ENCODE measurements at places on chromosomes 16 and 17.

DNA sequence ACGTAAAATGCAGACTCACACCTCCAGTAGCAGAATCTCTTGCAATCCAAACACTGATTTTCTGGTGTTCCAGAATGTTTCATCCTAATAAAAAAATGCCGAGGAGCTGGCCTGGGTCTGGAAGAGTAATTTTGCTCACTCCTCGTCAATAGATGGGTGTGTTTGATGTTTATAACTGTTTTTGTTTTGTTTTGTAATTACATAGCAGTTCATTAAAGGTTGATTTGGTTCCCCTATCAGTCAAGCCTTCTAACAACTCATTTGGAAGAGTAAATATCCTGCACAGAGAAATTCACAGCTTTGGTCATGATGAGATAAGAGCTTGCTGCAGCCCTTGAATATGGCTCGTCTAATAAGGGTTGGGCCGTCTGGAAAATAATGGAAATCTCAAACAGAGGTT is 36.8 kb upstream of the ELAC2 start:
- DNase-seq = no peak

GRCh38 chr17:69651921-69652320 is 237.4 kb downstream of the MAP2K6 start:
- DNase-seq = no peak

GRCh38 chr16:67525176-67525860 is 3.3 kb upstream of the RIPOR1 start:
- peak; percentile 20 for DNase-seq

GRCh38 chr16:26606381-26607150 is 460.2 kb upstream of the C16orf82 start:
- DNase-seq = no peak

GRCh38 chr16:31200821-31201568 is 1.6 kb downstream of the PYCARD start:
- DNase-seq = no peak

DNA sequence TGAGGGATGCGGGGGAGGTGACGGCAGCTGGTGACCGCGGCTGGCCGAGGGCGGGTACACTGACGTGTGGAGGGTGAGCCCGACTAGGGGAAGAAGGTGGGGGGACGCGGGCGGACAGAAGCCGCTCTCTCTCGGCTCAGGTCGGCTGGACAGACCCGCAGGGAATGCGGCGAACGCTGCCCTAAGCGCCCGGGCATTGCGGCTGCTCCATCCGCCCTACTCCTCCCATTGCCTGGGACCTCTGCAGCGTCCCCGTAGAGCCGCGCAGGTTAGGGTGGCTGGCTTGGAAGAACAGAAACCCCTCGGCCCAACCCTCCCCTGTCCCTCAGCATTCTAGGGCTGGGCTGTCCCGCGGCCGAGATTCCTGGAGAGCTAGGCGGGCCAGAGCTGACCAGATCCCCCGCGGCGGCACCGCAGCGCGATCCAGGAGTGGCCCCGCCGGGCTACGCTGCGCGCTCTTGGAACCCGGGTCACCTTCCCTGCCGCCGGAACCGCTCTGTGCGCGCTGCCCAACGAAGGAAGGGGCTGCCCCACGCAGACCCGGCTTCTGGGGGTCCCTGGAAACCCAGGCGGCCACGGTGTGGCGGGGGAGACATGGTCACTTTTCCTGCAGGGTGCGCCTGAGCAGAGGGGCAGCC is 3.0 kb downstream of the DLX4 start:
- no peak for DNase-seq

GRCh38 chr17:33494151-33494550 is 201.1 kb upstream of the ASIC2 start:
- DNase-seq = no peak

DNA sequence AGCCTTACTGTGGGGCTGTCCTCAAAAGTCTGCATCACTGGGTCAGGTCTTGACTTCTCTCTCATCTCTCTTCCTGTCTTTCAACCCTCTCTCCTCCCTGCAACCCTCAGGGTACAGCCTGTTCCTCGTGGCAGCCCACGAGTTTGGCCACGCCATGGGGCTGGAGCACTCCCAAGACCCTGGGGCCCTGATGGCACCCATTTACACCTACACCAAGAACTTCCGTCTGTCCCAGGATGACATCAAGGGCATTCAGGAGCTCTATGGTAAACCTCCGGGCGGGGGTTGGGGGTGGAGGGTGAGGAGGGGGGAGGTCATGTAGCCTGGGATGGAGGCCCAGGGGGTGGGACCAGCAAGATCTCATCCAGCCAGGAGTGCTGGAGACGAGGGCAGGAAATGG is 12.7 kb downstream of the MMP2 start:
- no peak for DNase-seq
